ENCODE measurements at places on chromosomes 13 and 19. TPM values are rescaled to one million over a fixed set of nuclear protein-coding genes. Genes with fewer than 3 reads are reported as not detected.
A peak's percentile ranks its signal among the peaks of the same experiment; 100 is the strongest.

- DNase-seq = no peak
Measured at GRCh38 chr13:34847766-34848165, 94.3 kb upstream of the NBEA start.

The ZNF540 gene
- total RNA-seq = 1.0 TPM

- DNase-seq = no peak
Measured at GRCh38 chr19:48544856-48545750, 6.9 kb upstream of the SULT2B1 start.

- no peak for DNase-seq
Measured at GRCh38 chr19:30637926-30638325, 265.7 kb downstream of the ZNF536 start.

GRCh38 chr19:5913739-5914357, at the start of gene CAPS:
CAPS (plus strand) TSS chr19:5914254; CDS start chr19:5914407, 153 bp downstream.
- DNase-seq = no peak

DNA sequence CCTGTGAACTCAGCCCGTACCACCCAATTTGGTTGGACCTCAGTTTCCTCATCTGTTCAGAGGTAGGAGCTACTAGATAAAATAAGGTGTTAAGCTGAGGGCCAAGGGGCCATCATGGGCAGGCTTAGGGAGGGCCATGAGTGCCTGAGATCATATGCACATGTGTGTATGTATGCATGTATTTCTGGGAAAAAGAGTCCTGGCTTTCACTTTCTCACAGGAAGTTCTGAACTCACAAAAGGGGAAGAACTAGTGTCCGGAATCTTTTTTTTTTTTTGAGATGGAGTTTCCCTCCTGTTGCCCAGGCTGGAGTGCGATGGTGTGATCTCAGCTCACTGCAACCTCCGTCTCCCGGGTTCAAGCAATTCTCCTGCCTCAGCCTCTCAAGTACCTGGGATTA, 18.9 kb downstream of the TGFB1 start:
- DNase-seq = no peak

DNA sequence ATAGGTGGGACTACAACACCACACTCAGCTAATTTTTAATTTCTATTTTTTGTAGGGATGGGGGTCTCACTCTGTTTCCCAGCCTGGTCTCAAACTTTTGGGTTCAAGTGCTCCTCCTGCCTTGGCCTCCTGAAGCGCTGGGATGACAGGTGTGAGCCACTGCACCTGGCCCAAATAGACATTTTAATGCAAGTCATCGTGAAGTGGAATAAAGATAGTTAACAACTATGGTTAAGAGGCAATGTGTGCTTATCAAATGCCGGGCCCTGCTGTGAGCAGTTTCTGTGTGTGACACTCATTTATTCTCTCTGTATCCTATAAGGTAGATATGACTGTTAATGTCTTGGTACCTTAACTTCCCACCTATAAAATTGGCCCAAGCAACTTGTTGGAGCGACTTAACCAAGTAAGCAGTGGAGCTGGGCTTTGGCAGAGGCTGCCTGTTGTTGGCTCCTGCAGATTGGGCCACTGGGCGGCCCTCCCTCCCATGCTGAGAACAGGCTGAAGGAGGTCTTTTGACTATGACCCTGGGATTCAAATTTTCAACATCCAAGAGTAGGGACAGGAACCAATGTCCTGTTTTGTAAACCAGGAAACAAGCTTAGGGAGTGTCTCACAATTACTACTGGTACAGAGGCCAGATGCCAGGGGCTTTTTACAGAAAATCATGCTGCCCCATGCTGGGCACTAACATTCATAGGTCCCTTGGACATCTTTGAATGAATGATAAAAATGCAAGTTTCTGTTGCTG, 450.7 kb downstream of the TSHZ3 start:
- DNase-seq = no peak

DNA sequence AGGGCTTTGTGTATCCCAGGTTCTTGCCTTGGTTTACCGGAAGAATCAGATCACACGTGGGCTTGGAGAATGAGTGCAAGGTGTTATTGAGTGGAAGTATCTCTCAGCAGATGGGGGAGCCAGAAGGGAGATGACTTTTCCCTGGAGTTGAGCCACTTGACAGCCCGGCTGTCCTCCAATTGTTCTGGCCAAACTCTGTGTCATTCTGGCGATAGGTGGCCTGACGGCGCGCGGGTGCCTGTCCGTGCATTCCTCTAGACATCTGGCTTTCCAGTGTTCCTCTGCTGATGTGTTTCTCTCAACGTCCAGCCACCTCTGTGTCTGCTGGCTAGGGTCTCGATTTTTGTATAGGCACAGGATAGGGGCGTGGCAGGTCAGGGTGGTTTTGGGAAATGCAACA, 181.9 kb downstream of the SHISA2 start:
- no peak for DNase-seq

GRCh38 chr13:97948041-97948440, 5.4 kb upstream of the IPO5 start:
- no peak for DNase-seq

GRCh38 chr13:31765138-31765785, 25.9 kb downstream of the RXFP2 start:
- DNase-seq = no peak

The PABPC3 gene
- total RNA-seq = 0.14 TPM

The IGFL2 gene
- total RNA-seq = not detected

The ZNF726 gene
- total RNA-seq = 0.37 TPM

DNA sequence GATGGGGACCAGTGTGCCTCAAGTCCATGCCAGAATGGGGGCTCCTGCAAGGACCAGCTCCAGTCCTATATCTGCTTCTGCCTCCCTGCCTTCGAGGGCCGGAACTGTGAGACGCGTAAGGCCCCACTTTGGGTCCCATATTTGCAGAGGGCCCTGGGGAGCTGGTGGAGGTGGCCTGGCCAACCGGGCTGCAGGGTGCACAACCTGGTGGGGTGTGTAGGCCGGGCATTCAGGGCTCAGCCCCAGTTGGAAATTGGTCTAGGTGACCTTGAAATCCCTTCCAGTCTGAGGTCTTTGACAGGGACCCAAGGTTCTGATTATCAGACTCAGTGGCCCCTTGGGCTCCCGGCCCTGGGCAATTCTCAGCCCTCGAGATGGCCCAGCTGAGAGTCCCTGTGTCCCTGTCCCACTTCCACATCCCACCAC, 8.3 kb downstream of the F7 start:
- DNase-seq = no peak

DNA sequence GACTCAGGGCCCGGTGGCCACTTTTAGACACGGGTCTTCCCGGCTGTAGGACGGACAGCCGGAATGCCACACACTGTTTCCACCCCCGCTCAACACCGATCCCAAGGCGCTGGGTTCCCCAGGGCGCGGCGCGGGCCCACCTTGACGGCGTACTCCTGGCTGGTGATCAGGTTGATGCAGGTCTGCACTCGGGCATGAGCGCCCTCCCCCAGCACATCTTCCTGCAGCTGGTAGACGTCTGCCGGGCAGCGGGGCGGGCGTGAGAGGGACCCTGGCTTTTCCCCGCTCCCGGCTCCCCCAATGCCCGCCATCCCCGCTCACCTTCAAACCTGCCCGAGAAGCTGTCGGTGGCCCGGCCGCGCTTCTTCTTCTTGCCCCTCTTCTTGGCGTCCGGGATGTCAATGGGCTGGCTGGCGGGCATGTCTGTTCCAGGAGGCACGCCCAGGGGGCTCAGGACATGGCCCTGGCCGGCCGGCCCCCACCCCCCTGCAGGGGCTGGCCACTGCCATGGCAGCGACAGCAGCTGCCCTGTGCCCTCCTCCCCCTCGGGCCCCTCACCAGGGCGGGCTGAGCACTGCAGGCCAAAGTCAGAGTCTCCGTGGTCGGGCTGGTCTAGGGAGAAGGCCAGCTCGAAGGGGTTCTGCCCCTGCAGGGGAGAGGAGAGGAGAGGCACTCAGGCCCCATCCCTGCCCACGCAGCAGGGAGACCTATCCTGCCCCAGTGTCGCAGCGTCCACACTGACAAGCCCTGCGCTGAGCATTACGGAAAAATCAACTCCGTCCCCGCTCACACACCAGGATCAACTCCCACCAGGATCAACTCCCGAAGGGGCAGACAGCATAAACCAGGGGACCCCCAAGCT, 4.8 kb downstream of the MKNK2 start:
- DNase-seq = no peak

The GIPR gene
- total RNA-seq = 0.96 TPM

DNA sequence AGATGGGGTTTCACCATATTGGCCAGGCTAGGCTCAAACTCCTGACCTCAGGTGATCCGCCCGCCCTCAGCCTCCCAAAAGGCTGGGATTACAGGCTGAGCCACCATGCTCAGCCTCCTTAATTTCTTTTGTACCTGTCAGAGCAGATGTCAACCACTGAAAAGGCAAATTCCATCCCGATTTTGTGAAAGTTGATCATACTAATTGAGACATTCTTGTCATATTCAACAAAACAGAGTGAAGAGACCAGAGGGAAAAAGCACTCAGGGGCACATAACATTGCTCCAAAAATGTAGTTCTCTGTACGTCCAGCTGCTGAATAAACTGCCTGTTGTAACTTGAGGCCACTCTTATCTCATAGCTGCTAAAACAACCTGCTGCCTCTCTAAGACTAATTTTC, 27.4 kb upstream of the PSPC1 start:
- no peak for DNase-seq

- no peak for DNase-seq
Measured at GRCh38 chr19:17646441-17646840, 41.7 kb downstream of the UNC13A start.

DNA sequence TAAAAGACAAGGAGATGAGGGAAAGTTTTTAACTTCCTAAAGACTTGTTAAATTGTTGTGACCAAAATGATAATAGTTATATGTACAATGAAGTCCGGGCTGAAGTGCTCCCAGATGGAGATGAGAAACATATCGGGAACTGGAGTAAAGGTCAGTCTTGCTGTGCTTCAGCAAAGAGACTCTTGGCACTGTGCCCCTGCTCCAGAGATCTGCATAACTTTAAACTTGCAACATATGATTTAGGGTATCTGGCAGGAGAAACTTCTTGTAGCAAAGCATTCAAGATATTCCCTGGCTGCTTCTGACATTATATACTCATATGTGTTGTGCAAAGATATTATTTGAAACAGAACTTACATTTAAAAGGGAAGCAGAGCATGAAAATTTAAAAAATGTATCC, 786.6 kb upstream of the SLITRK6 start:
- no peak for DNase-seq

GRCh38 chr13:26786651-26787295, 26.2 kb upstream of the GPR12 start:
- no peak for DNase-seq

DNA sequence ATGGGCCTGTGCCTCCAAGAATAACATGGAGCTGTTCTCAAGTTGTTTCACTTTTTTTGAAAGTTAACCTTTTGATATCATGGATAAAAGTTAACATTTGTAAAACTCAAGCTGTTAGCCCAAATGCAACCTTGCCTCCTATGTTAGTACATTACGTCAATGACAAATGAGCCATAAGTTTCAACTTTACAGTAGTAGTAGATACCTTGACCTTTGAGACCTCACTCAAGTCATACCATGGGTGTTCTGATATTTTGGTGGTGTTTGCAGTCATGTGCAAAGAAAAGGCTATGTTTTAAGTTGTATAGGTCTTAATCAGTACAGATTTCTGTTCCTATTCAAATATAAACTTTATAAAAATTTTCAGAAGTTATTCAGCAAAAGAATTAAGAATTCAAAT, 539.2 kb downstream of the GPC6 start:
- DNase-seq = no peak

- DNase-seq = no peak
Measured at GRCh38 chr19:44869733-44870470, 21.2 kb upstream of the TOMM40 start.

The CBY2 gene
- not detected for total RNA-seq

- DNase-seq = peak; percentile 52
Measured at GRCh38 chr19:19110410-19111135, 27.7 kb downstream of the TMEM161A start.

The TMIGD2 gene
- total RNA-seq = not detected

The LILRB5 gene
- not detected for total RNA-seq

DNA sequence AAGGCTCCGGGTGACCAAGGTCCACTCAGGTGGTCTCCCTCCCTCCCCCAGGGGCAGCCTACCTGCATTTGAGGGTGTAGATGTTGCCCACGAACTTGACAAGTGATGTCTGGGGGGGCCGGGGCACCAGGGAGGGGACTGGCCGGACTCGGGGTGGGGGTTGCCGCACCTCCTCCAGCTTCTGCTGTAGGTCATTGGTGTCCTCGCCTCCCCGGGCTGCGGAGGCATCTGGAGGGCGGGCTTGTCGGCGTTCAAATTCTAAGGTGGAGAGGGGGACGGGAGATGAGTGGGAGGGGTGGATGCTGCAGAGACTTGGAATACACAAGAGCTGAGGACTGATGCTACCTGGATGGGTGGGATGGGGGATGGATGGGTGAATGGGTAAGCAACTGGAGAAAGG, 5.3 kb upstream of the AKAP8L start:
- DNase-seq = no peak

DNA sequence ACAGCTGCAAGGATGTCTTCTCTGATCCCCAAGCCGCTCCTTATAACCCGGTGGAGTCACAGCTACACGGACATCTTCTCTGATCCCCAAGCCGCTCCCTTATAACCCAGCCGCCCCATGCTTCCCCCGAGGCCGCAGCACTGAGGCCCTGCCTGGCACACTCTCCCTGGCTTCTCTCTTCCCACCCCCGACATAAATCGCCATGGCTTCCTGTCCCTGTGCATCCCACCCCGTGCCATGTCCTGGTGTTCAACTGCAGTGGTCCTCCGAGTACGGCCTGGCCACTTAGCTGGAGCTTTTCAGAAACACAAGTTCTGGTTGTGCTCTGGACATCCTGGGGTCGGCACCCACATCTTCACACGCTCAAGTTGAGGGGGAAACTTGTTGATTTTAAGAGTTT, 60.4 kb downstream of the RASA3 start:
- no peak for DNase-seq

DNA sequence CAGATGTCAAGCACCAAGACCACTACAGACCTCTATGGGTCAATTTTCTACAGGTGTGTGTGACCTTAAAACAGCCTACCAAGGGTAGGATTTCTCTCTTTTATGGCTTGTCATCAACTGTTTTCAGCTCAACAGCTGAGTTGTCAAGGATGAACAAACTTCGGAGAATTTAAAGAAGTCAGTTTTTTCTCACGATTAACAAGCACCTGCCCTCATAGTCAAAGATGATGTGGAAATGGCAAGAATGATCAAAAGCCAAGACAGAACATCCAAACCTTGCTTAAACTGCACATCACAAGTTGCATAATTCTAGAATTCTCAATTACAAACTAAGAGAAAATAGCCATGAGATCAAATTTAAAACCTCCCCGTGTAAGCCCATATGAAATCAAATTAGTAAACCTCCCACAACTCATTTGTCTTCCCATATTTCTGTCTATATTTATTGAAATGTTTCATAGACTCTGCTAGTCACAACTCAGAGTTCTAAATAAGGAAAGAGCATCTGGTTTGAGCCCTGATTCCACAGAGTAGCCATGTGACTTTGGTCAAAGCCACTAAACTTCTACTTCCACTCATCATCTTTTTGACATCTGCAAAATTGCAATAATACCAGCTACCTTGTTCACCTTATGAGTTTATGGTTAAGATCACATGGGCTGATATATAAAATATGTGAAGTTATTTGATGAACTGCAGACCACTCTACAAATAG, 521.5 kb upstream of the HTR2A start:
- no peak for DNase-seq

DNA sequence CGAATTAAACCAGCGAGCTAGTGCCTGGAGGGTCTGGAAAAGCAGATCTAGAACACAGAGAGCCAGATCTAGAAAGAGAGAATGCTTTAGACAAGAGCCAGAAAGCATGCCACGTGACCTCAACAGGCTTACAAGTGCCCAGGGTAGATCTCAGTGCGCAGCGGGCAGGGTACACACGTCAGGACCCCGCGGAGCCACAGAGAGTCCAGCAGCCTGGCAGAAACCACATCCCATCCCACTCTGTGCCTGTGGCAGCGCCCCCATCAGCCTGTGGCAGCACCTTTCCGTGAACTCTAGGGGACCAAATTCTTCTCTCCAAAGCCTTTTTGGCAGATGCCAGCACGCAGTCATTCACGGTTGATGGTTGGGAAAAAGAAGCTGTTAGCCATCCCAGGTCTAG, 5.9 kb downstream of the ARHGEF1 start:
- no peak for DNase-seq

All from neural crest cell (in vitro differentiated cells).